Activated CD4-positive, alpha-beta T cell treated with anti-CD3 and anti-CD28 coated beads, Interleukin-2, Interleukin-6, amounts not matched to agents 100 ng/mL and 50 ng/mL, durations not matched to agents 16 hours and 8 hours (primary cell): ENCODE measurements at places on chromosomes 1 and 21.
A peak's percentile ranks its signal among the peaks of the same experiment; 100 is the strongest.

GRCh38 chr1:32426489-32427255 lies 32.4 kb upstream of the BSDC1 start:
- DNase-seq, result no peak

GRCh38 chr1:75533085-75533484 lies 77.8 kb downstream of the SLC44A5 start:
- DNase-seq, result no peak

DNA sequence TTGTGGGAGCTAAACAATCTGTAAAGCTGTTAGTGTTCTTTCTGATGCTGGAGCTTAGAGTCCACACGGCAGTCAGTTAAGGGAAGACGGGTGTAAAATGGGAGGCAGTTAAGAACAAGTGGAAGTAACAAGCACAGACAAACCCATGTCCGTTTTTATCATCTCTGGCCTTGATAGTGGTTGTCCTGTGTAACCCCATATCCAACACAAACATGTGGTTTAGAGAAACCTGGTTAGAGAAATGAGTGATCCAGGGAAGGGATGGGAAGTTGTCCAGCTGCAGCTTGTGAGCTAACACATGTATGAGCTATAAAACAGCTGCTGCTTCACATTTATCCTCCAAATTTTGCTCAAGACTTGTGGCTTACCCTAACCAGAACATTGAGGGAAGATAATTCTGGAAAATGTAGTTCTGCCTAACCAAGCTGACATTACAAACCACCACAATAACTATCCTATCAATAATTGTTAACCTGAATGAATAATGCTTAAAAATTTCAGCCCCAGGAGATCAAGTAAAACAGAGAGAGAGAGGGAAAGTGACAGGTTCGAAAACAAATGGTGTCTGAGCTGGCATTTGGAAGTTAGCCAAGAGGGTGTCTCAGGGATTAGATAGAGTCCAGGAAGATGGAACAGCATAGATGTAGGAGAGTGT lies 10.6 kb upstream of the C1orf162 start:
- DNase-seq, result no peak

DNA sequence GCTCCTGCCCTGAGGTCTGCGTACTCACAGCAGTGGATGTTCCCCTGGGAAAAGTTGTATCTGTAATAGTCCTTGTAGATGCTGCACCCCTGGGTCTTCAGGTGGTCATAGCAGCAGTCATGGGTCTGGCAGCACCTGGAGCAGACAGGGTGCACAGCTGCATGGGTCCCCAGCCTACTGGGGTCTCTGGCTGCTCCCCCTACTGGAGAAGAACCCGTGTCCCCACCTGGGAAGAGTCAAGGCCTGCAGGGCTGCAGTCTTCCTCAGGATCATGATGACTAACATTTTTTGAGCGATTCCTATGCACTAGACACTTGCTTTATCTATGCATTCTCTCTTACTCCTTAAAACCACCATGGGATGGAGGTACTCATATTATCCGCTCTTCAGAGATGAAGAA lies 3.9 kb downstream of the PLA2G2D start:
- DNase-seq, result no peak

DNA sequence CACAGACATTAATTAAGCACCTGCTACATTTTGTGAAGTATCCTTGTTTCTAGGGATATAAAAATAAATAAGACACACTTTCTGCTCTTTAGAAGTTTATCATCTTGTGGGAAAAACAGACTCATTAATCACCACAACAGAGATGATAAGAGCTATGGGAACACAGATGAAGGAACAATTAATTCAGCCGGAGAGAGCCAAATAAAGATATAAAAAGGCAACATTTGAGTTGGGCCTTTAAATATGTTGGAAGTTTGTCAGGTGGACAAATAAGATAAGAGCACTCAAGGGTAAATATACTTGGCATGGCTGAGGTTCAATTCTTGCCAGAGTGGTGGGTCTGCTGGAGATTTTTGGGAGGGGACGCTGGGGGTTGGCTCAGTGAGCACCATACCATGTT lies 34.2 kb upstream of the VTCN1 start:
- DNase-seq, result no peak

DNA sequence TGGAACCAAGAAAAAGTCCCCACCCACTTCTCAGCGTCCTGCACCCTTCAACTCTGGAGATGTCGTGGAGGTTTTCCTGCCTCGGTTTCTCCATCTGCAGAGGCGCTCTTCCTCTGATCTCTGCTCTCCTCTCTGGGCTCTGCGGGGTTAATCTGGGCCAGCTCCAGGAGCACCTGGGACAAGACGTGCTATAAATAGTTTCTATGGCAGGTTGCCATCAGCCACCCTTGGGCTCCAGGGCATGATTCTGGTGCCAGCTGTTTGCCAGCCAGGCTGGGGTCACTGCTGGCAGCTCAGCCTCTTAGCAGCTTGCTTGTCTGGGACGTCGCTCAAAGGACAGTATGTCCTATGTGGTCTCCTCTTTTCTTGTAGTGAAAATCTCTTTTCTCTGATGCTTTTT lies 137.1 kb downstream of the ACTL8 start:
- DNase-seq, result no peak

- no peak for DNase-seq
Measured at GRCh38 chr1:11735531-11735853, 444 bp upstream of the AGTRAP start.

DNA sequence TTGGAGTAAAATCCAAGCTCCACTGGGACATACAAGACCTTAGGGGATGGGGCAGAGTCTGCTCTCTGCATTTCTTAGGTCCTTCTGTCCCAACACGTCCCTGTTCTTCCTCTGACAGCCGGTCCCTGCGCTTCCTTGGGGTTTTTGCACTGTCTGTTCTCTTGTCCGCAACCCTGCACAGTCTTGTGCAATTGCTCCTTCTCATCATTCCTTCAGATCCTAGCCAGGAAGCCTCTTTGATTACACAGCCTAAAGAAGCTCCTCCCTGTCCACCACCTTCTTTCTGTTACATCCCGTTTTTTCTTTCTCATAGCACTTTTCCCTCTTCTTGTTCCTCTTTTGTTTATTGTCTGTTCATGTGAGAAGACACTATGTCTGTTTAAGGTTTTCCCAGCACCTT lies 19.9 kb downstream of the ACOT11 start:
- no peak for DNase-seq

DNA sequence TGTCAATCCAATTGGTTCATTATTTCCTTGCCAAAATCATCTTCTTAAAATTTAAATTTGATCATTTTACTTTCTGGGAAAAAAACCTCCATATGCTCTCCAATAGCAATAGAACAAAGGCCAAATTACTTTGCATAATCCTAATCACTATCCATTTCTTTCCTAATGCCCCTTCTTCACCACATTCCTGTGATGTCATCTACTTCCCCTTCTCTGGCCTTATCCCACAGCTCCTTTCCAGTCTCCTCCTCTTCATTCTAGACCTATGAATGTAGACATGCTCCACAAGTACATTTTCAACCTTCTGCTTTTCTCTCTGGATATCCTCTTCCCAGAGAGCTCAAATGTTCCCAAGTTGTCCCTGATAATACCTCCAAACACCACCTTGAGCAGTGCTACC lies 216.6 kb downstream of the MRPL39 start:
- DNase-seq, result no peak

GRCh38 chr1:114545315-114545714 lies 34.3 kb upstream of the TRIM33 start:
- DNase-seq, result no peak

DNA sequence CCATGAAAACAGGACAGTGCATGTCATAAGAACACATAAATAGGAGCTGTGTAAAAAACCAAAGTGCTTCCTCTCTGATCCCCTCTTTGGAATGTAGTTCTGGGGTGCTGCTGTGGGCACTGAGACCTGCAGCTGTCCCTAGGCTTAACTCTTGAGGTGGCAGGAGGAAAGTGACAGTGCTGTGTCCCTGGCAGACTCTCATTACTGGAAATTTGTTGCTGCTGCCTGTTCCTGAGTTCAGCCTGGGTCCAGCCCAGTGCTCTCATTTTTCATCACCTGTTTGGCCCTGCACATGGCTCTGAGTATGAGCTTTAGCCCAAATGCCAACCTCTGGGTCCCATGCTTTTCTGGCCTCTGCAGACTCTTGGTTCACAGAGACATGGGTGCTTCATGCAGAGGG lies 329.3 kb downstream of the DSCAM start:
- no peak for DNase-seq

GRCh38 chr1:66350001-66350547 lies 183.9 kb upstream of the SGIP1 start:
- peak; percentile 72 for DNase-seq

DNA sequence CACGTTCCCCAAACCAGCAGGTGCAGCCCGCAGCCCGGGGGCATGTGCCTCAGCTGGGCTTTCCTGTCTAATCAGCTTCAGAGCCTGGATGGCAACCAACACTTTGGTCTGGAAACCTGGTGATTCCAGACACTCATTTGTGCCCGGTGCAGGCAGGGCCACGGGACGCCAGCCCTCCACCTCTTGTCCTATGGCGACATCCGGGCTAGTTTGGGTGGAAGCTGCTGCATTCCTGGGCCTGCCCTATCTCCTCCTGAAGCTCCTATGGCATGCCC lies 111.8 kb downstream of the WDR4 start:
- no peak for DNase-seq

DNA sequence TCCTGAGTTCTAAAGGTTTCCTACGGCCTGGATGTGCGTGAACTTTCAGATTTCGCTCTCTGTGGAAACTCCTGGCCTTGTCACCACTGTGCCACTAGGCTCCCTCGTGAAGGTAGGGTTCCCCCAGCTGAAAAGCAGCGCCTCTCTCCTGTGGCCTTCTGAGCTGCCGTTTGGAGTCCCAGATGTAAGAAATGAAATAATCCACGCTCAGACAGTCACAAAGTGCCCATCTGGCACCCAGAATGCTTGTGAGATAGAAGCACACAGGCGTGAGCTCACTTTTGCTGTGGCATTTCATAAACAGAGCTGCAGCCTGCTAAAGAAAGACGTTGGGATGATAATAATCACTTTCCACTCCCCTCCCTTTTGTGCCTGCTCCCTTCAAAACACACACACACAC lies 65.8 kb downstream of the LMO4 start:
- no peak for DNase-seq

GRCh38 chr1:179166663-179167417 lies 62.6 kb downstream of the ABL2 start:
- no peak for DNase-seq

DNA sequence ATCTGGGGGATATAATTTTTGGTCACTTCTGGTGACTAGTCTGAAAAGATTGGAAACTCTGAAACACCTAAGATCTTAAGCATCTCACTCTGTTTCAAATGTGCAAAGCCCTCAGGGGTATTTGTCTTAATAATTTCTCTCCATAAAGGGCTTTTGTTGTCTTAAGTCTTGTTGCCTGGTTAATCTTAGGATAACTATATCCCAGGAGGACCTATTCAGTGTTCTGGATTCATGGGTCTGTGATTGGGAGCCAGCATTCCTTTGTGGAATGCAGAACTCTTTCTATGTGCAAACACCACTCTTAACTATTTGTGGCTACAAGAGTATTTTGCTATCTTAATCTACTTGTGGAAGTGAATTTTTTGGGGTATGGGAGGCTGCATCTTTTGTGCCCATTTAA lies 1573.0 kb upstream of the PRMT6 start:
- no peak for DNase-seq

DNA sequence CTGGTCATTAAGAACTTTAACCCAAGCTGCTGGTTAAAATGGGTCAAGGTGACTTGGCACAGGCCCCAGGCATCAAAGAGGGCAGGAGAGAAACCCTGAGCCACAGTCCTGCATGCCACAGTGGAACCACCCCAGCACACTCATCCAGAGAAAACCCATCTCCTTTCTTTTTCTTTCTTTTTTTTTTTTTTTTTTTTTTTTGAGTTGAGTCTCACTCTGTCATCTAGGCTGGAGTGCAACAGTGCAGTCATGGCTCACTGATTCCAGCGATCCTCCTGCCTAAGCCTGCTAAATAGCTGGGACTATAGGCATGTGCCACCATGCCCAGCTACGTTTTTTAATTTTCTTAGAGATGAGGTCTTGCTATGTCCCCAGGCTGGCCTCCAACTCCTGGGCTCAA lies 109.2 kb upstream of the RAB4A start:
- peak; percentile 24 for DNase-seq

DNA sequence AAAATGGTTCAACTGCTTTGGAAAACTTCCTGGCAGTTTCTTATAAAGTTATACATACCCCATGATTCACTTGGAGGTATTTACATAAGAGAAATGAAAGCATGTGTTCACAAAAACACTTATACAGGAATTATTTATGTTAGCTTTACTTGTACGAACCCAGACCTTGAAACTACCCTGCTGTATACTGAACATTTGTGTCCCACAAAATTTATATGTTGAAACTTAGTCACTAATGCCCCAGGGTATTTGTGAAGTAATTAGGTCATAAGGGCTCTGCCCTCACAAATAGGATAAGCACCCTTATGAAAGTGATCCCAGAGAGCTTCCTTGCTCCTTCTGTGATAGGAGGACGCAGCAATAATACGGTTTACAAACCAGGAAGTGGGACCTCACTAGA lies 42.7 kb upstream of the B3GALT2 start:
- no peak for DNase-seq

GRCh38 chr21:42515708-42516502 lies 2.3 kb downstream of the SLC37A1 start:
- DNase-seq, result no peak
